ENCODE measurements at places on chromosomes 5 and 9.

GRCh38 chr5:157345067-157345466, 79.1 kb downstream of the CYFIP2 start:
- no peak for DNase-seq

GRCh38 chr5:151686674-151687407, at the start of gene SPARC:
SPARC (minus strand) TSS chr5:151686915; CDS start chr5:151676188, 10,727 bp downstream.
- peak; percentile 76 for DNase-seq

- no peak for DNase-seq
Measured at GRCh38 chr5:143195491-143195890, 208.0 kb downstream of the NR3C1 start.

- no peak for DNase-seq
Measured at GRCh38 chr9:98584059-98584458, 124.7 kb downstream of the GABBR2 start.
